ENCODE measurements at places on chromosomes 4 and X.

- DNase-seq, result no peak
Measured at GRCh38 chr4:152843481-152844090, 63.8 kb downstream of the ARFIP1 start.

DNA sequence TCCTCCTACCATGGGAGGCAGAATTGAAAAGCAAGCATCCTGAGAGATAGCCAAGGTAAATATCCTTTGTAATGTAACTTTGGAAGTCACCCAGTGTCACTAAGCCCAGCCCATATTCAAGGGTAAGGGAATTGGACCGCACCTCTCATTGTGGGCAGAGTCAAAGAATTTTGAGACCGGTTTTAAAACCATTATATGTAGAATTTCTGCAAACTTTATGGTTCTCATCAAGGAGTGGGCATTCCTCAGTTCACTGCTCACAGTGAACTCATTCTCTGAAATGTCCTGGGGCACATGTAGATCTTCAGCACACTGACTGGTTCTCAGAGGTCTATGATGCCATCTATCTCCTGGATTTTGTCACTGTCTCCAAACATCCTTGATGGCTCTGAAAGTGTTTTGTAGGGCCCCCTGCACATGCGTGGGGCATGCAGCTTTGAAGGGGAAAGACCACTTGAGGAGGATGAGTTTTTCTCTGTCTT lies 35.3 kb upstream of the CHRNA9 start:
- DNase-seq, result no peak

DNA sequence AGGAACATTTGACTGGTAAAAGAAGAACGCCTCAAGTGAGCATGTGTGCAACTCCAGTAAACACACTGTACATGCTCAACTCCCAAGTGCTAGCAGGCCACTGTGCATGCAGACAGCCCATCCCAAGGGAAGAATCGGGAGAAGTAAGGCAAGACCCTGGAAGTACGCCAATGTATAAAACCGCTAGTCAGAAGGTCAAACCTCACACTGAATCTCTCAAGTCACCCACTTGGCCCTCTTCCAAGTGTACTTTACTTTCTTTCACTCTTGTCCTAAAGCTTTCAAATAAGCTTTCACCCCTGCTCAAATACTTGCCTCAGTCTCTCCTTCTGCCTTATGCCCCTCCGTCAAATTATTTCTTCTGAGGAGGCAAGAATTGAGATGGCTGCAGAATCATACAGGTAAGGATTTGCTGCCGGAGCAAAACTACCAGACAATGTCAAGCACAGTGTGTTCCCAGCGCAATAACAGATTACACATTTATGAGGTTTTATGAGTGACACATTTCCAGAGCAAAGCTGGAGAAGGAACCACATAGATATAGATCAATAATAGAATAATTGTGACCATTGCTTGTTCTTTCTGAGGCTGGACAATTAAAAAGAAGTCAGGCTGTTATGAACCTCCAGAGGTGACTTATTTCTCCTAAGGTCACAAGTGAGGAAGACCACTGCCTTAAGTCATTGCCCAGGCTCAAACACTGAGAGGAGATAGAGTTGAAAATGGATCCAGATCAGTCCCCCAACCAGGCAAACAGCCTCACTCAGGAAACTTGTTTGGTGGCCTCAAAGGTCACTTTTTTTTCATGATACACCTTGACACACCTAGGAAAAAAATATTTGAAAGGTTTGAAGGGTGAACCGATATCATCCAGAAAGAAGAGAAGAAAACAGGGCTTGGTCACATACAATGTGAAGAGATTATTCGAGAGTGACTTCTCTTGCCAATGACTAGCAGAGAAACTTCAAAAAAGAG lies 26.3 kb downstream of the CXCL1 start:
- DNase-seq, result no peak

- DNase-seq, result no peak
Measured at GRCh38 chrX:40835526-40835925, 100.2 kb upstream of the MED14 start.

DNA sequence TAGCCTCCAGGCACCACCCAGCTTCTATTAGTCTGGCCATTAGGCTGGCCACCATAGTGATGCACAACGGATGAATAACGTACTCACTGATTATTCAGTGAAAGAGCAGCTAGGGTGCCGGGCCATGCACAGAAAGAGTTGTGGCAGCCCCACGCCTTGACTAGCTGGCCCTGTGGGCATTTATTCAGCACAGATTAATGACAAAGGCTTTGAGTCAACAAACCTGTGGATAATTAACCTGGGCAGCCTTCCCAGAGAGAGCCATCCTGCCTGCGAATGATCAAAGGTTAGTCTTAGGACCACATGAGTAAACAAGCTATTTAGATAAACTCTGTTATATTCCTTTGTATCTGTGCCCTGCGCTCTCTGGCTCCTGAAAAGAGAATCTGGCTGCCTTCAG lies 37.2 kb downstream of the MAP9 start:
- no peak for DNase-seq

- no peak for DNase-seq
Measured at GRCh38 chrX:149151805-149152757, 353.0 kb downstream of the IDS start.

- DNase-seq, result no peak
Measured at GRCh38 chr4:157221426-157221894, 932 bp downstream of the GRIA2 start.

DNA sequence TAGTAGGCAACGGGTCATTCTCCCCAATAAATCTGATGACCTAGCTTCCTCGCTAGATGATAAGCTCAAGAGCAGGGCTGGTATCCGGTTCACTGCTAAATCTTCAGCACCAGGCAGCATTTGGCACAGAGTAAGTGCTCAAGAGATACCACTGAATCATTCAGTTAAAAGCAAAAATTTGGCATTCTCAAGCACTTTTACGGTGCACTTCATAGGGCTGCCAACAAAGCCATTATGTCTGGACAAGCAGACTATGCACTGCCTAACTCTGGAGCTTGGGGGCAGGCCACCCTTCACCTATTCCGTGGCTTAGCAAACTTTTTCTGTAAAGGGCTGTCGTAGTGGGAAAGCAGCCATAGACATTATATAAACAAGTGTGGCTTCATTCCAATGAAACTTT lies 23.8 kb upstream of the CXorf38 start:
- no peak for DNase-seq

DNA sequence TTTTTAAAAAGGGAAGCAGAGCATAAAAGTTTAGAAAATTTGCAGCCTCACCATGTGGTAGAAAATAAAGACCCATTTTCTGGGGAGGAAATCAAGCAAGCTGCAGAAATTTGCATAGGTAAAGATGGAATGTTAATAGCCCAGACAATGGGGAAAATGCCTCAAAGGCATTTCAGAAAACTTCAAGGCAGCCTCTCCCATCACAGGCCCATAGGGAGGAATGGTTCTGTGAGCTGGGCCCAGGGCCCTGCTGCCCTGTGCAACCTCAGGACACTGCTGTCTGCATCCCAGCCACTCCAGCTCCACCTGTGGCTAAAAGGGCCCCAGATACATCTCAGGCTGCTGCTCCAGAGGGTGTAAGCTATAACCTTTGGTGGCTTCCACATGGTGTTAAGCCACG lies 137.9 kb downstream of the INPP4B start:
- no peak for DNase-seq

DNA sequence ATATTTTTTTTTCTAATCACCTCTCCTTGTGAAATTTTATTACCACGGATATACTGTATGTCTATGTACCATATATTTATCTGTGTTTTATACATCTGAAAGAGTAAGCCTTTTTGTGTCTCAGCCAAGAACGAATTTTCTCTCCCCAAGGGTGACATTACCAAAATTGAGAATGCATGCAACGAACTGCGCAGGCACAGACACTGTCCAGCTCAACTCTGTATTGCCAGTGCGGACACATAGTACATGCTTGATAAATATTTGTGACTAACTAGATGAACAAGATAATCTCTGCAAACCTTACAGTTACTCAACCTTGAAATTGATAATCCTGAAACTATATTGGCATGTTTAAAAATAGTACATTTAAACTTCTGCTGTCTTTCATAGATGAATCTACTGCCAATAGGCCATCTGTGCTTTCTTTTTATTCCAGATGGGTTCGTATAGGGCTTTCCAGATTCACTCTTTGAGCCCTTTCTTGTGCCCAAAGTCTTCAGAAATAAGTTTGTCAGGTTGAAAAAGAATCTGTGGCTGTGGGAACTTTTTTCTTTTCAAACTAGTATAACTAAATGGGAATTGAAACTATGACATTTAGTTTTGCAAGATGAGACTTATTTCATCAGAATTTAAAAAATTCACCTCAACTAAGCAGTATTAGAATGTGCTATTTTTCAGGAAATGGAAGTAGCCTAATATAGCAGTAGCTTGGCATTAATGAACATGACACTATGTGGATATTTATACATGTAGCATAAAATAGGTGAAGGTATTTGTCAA lies 38.9 kb downstream of the DTHD1 start:
- DNase-seq, result no peak

Data from kidney capillary endothelial cell (primary cell).